ENCODE measurements at places on chromosomes 6 and 20.
A peak's percentile ranks its signal among the peaks of the same experiment; 100 is the strongest.

- no peak for DNase-seq
Observed at GRCh38 chr6:144737998-144738397, 452.9 kb downstream of the UTRN start.

DNA sequence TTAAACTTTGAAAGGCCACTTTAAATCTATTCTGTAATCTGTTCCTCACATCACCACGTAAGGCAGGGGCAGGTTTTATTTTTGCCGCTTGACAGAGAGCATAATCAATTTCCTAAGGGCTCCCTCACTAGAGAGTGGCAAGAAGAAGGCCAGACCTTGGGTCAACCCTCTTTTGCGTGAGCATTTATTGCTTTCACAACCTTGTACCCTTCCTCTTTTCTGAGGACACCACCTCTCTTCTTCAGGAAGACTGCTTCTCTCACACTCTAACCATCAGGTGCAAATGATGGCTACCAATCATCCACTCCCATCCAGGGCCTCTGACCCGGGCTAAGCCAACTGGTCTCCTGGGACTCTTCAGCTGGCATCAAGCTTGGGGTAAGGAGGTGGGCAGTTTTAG is 25.2 kb upstream of the QKI start:
- DNase-seq, result no peak

DNA sequence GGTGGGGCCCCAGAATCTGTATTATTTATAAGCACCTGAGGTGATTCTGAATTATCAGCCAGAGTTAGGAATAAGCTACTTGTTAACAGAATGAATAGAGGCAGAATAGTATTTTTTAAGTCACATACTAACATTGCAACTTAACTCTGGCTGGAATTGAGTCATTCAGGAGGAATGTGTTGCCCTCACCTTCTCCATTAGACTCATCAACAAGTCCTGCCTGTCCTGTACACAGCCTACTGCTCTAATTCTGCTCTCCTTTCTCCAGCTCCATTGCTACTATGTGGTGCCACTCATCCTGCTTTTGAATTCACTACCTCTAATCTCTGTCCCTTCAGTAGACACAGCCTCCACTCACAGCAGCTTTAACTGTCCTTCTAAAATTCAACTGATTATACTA is 669.4 kb downstream of the DHX35 start:
- peak; percentile 45 for DNase-seq

- DNase-seq, result no peak
Observed at GRCh38 chr6:38527371-38527770, 112.4 kb downstream of the BTBD9 start.

- DNase-seq, result no peak
Observed at GRCh38 chr20:47231382-47232039, 125.0 kb downstream of the ZMYND8 start.

- DNase-seq, result no peak
Observed at GRCh38 chr20:44886828-44887227, 1.3 kb downstream of the YWHAB start.

- DNase-seq, result no peak
Observed at GRCh38 chr6:52418606-52419005, 1.5 kb upstream of the EFHC1 start.

DNA sequence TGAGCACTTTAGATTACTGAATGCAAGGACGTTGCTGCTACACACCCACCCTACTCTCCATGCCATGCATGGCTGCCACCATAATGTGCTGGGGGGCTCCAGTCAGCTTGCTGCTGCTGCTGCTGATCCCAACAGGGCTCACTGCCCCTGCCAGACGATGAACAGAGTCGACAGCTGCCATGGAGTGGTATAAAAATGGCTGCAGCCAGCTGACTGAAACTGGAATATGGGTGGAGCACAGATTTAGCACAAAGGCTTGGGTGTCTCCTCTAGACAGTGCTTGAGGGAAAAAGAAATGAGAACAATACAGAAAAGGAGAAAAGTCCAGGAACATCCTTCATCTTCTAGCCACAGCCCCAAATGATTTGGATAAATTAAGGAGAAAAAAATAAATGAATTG is 150.7 kb downstream of the PDSS2 start:
- no peak for DNase-seq

DNA sequence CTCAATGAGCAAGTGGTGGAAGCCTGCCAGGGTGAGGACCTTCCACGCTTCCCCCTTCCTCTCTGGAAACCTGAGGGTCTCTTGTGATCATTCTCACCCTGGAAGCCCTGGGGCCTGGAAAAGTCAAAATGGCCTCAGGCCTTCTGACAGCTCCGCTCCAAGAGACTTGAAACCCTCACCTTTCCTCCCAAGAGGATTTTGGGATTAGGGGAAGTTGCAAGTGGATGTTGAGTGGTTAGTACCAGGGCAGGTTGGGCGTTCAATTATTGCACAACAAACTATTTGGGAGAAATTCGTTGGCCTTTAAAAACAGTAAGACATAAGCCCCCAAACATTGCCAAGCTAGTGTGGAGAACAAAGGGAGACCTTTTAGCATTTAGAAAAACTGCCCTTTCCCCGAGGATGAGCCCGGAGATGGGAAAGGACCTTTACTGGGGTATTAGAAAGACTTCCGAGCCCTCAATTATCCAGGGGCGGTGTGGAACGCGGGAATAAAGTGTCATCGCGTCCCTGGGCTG is 4.7 kb downstream of the NKX2-2 start:
- DNase-seq, result no peak

- no peak for DNase-seq
Observed at GRCh38 chr6:137977206-137977605, 110.1 kb downstream of the TNFAIP3 start.

DNA sequence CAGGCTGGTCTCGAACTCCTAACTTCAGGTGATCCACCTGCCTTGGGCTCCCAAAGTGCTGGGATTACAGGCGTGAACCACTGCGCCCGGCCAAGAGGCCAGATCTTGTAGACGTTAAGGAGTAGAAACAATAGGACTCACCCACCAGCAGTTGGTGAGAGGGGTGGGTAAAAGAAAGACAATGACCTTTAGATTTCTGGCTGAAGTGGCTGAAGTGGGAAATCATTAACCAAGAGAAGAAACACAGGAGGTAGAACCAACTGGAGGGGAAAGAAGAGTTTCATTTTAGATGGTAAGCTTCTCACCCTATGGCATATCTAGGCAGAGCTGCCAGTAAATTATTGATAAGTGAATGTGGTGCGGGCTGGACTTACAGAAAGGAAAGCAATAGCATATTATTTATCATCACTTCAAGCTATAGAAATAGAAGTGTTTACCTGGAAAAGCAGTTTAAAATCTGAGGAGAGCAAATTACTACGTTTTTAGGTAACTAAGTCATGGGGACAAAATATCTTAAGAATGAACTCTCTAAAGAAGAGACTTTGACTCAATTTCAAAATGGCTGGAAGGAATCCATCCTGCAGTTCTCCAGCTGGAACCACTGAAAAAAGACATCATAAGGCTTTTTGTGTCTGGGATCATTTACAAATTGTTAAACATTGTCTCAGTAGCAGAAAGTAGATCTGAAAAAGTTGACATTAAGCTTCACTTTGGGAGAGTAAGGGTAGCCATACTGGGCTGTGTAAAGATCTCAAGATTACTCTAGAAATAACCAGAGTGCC is 109.6 kb downstream of the ALDH8A1 start:
- DNase-seq, result no peak

- no peak for DNase-seq
Observed at GRCh38 chr6:118485601-118486550, 62.2 kb upstream of the PLN start.

GRCh38 chr20:12395353-12395752 is 477.7 kb downstream of the BTBD3 start:
- no peak for DNase-seq

DNA sequence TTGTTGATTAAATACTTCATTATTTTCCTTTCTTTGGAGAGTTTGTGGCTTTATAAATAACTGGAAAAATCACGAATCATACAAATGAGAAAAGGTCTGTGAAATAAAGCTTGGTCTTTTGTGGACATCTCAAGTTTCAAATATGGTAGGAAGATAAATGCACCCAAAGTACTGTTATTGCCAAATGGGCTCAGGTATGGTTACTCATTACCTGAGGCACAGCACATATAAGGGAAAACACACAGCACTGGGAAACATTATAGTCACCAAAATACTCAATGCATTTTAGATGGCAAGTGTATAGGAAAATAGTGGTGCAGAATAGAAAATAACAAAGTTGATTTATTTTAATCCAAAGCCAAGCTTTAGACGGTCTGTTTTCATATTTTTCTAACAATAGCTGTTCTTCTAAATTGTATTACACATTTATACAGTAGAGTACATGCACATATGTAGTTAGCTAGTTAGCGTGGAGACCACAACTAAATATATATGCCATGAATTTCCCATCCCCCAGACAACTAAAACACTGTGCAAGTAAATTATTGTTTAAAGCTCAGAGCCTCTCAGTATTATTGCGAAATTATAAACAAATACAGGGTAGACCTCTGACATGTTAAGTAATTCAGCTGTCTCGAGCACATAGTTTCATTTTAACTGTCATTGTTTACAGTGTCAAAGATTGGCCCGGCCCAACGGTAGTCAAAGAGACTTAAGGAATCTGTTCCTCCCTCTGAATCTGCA is 336.0 kb downstream of the SYNE1 start:
- no peak for DNase-seq

GRCh38 chr20:32483351-32484224 is 101.5 kb downstream of the NOL4L start:
- DNase-seq, result peak; percentile 7

DNA sequence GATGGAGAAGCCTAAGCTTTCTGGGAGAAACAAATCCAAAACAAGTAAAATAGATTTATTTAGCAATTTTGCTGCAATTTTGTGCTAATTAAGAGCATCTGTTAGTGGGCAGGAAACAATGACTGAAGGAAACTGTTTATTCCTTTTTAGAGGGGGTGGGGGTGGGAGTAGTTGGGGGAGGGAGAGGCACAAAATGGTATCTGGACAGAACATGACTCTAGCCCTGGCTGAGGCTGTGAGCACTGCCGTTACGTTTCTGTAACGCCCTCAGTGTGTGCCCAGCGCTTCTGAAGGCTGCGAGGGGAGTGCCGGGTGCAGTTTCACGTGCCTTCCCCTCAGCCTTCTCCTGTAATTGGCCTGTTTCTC is 28.8 kb downstream of the METTL24 start:
- no peak for DNase-seq

DNA sequence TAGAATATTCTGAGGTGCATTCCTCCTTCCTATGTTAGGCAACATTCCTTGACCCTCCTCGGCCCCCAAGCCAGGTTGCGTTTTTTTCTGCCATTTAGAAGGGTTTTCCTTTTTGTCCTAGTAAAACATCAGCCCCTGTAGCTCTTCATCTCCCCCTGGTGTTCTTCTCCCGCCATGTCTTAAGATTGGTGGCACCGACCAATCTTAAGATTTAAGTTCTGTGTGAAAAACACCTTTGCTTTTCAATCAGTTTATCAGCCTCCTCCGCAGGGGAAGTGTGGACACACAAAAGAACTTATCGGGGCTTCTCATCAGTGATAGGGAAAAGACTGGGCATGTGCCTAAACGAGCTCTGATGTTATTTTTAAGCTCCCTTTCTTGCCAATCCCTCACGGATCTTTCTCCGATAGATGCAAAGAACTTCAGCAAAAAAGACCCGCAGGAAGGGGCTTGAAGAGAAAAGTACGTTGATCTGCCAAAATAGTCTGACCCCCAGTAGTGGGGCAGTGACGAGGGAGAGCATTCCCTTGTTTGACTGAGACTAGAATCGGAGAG is 719 bp upstream of the EDN1 start:
- no peak for DNase-seq

- DNase-seq, result no peak
Observed at GRCh38 chr6:128275681-128276080, 244.7 kb downstream of the PTPRK start.

- DNase-seq, result no peak
Observed at GRCh38 chr6:89200706-89201215, 16.4 kb downstream of the GABRR1 start.

- no peak for DNase-seq
Observed at GRCh38 chr6:39880594-39880993, 53.7 kb downstream of the MOCS1 start.

- DNase-seq, result no peak
Observed at GRCh38 chr6:148934539-148934938, 187.7 kb downstream of the UST start.

- DNase-seq, result no peak
Observed at GRCh38 chr6:54533567-54533966, 225.3 kb downstream of the TINAG start.

DNA sequence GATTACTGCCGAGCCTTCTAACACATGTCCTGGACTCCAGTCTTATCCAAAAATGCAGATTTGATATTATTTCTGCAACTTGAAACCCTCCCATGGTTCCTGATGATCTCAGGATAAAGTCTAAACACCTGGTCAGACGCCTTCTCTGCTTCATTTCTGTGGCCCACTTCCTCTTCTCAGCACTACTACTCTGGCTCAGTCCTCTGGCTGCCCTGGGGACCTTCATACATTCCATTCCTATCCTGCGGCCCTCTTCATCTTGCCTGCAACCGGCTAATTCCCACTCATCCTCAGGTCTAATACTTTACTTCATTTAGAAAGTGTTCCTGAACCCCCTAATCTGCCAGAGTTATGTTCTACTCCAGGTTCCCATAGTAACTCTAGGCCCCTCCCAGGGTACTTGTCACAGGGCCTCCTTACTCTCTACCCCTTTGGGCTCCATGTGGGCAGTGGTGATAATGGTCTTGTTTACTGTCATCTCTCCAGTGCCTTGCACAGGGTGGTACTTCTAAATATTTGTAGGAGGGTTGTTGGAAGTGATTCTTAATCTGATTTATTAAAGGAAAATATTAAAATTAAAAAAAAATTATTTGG is 18.9 kb downstream of the MAN1A1 start:
- DNase-seq, result no peak

DNA sequence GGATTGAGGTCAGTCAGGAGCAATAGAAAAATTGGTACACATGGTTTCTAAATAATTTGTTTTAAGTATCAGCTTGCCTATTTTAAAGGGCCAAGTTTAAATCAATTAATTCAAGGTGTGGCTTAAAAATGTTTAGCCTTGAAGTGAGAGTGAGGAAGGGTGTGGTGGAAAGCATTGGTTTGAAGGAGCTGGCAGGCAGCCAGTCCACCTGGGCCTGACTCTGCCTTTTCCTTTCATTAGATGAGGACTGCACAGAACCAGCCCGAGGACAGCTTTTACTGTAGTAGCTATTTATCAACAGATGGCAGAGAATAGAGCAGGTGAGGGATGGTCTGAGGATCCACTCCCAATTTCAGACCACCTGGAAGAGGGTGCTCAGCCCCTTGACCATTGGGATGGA is 42.4 kb downstream of the DHX35 start:
- no peak for DNase-seq

- no peak for DNase-seq
Observed at GRCh38 chr6:127201321-127201720, 65.3 kb upstream of the RNF146 start.

GRCh38 chr20:18858816-18859215 is 45.2 kb downstream of the SCP2D1 start:
- no peak for DNase-seq

Data from keratinocyte (primary cell).